ENCODE measurements at places on chromosomes 2 and 18. TPM values are rescaled to one million over a fixed set of nuclear protein-coding genes. Genes with fewer than 3 reads are reported as not detected.

Gene APCDD1
- 0.95 TPM for total RNA-seq

Gene GAREM2
- total RNA-seq: 4.5 TPM

Gene CAPG
- total RNA-seq: 115 TPM

Gene PPIG
- total RNA-seq: 44.9 TPM

Gene POTEC
- not detected for total RNA-seq

Gene CELF4
- not detected for total RNA-seq

Gene HMSD
- not detected for total RNA-seq
